Kidney epithelial cell (primary cell): ENCODE measurements at places on chromosomes 6 and 20. TPM values are rescaled to one million over a fixed set of nuclear protein-coding genes. Genes with fewer than 3 reads are reported as not detected.

The NFATC2 gene
- 2.9 and 3.2 TPM in 2 replicates for total RNA-seq

GRCh38 chr6:152634773-152635172 lies 2.4 kb downstream of the SYNE1 start:
- no peak for DNase-seq

The DDO gene
- 0.07 and 0.29 TPM in 2 replicates for total RNA-seq

GRCh38 chr6:66735106-66735890 lies 1028.3 kb upstream of the EYS start:
- no peak for DNase-seq

The PPP1R3G gene
- total RNA-seq, result 0.96 and 2.1 TPM in 2 replicates

The ENPP1 gene
- 1.2 and 1.3 TPM in 2 replicates for total RNA-seq

GRCh38 chr20:51985013-51985415 lies 182.7 kb upstream of the SALL4 start:
- DNase-seq, result peak; percentile 79

DNA sequence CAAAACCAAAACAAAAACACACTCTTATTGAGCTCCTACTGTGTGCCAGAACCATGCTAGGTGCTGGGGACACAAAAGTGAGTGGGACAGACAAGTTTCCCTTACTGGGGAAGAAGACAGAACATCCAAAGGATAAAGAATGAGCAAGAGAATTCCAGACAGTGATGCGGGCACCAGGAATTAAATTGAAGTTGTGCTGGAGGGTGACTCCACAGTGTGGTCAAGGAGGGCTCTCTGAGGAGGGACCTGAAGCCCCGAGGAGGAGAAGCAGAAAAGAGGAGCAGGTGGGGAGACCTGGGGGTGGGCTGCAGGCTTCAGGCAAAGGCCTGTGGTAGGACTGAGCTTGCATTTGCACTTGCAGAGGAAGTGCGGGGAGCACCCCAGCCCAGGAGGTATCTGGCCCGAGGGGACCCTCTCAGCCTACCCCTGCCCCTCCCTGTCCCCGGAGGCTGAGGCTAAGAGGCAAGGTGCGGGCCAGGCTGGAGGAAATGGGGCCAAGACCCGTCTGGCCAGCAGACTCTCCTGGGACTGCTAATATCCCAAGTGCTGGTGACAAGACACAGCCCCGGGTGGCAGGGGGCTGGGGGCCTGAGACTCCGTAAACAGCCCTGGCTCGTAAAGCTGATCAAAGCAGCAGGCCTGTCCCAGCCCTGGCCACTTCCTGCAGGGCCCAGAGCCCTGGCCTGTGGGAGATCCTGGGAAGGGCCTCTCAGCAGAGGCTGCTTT lies 57.1 kb downstream of the SNAI1 start:
- DNase-seq, result no peak

The SPATA2 gene
- 3.9 and 5.1 TPM in 2 replicates for total RNA-seq

GRCh38 chr20:53124075-53124551 lies 152.0 kb downstream of the TSHZ2 start:
- no peak for DNase-seq
